SK-N-DZ (cell line): ENCODE measurements at places on chromosomes 4 and X.

DNA sequence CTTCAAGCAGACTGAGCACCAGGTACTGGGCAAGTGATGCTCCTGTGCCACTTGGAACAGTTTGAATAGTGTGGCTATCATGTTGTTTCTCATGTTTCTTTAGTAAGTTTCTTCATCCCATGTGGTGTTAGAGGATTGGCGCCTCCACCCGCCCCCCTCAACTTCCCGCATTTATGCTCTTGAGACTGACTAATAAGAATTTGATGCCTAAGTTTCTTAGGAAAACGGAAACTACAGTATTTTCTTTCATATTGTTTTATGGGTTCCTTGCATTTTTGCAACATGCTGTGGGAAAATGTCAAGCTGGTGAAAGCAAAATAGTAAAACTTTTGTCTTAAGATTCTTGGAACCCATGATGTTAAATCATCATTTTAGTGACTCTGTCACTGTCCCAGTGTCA is 101.2 kb upstream of the SLC4A4 start:
- DNase-seq, result no peak

- no peak for DNase-seq
Observed at GRCh38 chr4:159577241-159577640, 474.4 kb downstream of the RAPGEF2 start.

GRCh38 chr4:152045449-152045806 is 284.6 kb upstream of the GATB start:
- no peak for DNase-seq

GRCh38 chr4:28092610-28093009 is 1232.0 kb downstream of the STIM2 start:
- no peak for DNase-seq

- DNase-seq, result no peak
Observed at GRCh38 chr4:159980826-159981468, 878.1 kb downstream of the RAPGEF2 start.

- no peak for DNase-seq
Observed at GRCh38 chr4:10302096-10302495, 155.1 kb downstream of the ZNF518B start.
